M059J (cell line): ENCODE measurements at places on chromosomes 7 and 10. TPM values are rescaled to one million over a fixed set of nuclear protein-coding genes. Genes with fewer than 3 reads are reported as not detected.

DNA sequence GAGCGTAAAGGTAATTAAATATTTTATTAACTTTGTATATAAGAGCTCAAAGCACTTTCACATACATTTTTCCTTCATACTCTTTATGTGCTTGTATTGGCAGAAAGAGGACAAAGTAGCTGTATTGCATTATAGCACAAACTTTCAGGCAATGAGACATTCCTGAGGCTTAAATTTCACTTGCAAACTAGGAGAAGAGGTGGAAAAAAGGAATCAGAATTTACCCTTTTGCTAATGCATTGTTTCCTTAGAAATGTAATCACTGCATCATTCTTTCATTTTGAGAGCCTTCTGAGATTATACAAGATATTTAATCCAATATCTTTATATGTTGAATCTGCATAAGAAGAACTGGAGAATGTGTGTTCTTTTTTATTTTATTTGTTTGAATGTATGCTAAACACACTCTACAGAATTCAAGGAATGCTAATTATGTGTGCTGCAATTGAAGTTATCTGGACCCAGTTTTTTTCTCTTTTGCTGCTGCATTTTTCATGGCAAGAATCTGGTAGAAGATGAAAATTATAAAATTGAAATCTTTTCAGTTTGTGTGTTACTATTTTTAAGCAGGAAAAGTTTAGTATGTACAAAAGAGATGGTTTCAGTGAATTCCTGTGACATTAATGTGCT is 185.1 kb downstream of the NXPH1 start:
- DNase-seq = no peak

GRCh38 chr7:11690395-11690794 is 141.6 kb downstream of the THSD7A start:
- DNase-seq = no peak

DNA sequence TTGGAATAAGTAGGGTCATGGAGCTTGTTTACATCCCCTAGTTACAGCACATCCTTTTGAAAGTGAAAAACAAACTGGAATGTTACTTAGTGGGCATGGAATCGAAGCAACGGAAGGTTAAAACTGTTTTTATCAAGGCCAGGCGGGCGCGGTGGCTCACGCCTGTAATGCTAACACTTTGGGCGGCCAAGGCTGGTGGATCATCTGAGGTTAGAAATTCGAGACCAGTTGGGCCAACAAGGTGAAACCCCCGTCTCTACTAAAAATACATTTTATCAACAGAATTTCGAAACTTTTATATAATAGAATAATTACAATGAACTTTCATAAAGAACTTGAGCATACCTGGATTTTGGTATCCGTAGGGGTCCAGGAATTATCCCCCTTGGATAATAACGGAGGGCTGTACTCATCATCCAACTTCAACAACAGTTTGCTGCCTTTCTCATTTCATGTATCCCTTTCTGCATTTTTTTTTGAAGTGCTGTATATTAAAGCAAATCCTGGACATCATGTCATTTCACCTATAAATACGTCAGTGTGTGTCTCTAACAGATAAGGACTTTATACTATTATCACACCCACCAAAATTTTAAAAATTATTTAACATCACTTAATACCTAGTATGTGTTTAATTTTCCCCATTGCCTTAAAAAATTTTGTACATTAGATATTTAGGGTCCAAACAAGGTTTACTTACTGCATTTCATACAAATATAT is 1.3 kb upstream of the TMED4 start:
- no peak for DNase-seq

DNA sequence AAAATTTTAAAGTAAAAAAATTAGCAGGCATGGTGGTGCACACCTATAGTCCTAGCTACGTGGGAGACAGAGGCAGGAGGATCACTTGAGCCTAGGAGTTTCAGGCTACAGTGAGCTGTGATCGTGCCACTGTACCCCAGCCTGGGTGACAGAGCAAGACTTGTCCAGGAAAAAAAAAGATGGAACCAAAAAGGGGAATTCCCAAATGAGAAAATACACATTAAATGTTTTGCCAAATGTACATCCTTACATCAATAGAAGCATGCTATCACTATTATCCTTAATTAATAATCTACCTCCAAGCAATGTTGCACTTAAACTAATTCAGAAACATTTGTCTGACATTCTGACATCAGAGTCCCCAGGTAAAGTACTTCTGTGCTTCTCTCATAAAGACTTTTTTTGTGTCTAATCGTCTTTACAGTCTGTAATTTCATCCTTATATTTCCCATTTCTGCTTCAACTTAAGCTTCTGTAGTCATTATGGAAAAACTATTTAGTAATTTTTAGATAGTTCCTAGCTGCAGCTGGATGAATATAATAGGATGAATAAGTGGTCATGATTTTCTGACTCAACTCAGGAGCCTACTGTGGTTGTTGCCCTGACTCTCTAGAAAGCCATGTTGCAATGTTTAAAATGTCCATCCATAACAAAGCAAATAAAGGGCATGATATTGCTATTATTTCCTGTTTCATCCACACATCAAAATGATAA is 57.7 kb downstream of the MYPN start:
- DNase-seq = no peak

The AKR1C4 gene
- not detected in 2 replicates for total RNA-seq

The EIF5AL1 gene
- 0.59 and 1.7 TPM in 2 replicates for total RNA-seq

The SLC18A3 gene
- not detected in 2 replicates for total RNA-seq

The PKD1L1 gene
- total RNA-seq = 0.02 and 2.7 TPM in 2 replicates

The JCAD gene
- total RNA-seq = not detected in 2 replicates

The HOXA5 gene
- 0.69 and 3.0 TPM in 2 replicates for total RNA-seq
